ENCODE measurements at places on chromosomes 4 and X. TPM values are rescaled to one million over a fixed set of nuclear protein-coding genes. Genes with fewer than 3 reads are reported as not detected.

- H3K36me3 ChIP-seq, result no peaks in the 10 kb centered on the region
- no peak overlapping the region for H3K4me3 ChIP-seq
- no peaks in the 10 kb centered on the region for H3K4me1 ChIP-seq
- H3K27me3 ChIP-seq, result no peaks in the 10 kb centered on the region
Measured at GRCh38 chr4:39384563-39384962, 18.4 kb upstream of the RFC1 start.

DNA sequence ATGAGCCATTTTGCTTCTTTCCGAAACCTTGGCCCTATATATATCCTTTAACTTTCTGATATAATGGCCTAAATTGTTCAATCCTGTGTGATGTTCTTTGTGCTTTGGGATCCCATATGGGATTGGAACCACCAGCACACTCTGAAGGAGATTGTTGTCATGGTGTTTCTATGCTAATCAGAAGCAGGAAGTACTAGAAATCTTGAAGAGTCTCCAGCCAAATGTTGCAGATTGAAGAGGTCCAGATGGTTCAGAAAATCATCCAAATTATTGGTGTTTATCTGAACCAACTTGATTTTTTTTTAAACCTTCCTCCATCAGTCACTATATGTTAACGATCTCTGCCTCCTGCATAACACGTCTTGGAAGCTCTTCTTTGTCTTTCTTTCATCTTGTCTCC, 72.8 kb downstream of the KIT start:
- H3K4me3 ChIP-seq, result no peak overlapping the region
- DNase-seq, result no peak
- H3K27ac ChIP-seq, result no peak overlapping the region
- no peaks in the 10 kb centered on the region for H3K36me3 ChIP-seq

FAT4 gene
- 0.90 TPM for polyA plus RNA-seq

GRCh38 chr4:180205276-180205675, 2037.9 kb upstream of the TENM3 start:
- H3K4me3 ChIP-seq, result no peak overlapping the region
- H3K27me3 ChIP-seq, result no peaks in the 10 kb centered on the region
- H3K36me3 ChIP-seq, result no peaks in the 10 kb centered on the region
- no peaks in the 10 kb centered on the region for H3K4me1 ChIP-seq

DNA sequence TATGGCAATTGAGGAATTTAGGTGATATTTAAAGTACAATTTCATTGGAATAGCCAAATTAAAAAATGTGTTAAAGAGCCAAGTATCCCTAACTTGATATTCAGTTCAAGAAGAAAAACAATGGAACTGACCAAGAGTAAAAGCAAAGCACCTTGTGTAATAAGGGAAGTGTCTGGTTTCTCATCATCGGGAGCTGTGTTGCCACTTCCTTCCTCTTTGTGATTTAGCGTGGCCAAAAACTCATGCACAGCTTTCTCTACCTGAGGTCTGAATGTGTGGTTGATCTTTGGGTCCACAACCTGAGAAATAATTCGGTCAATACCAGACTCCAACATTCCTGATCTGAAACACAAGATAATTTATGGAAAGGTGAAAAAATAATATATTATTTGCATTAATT, 12.4 kb downstream of the BOD1L1 start:
- no peak for DNase-seq
- H3K4me3 ChIP-seq, result no peak overlapping the region
- H3K4me1 ChIP-seq, result no peaks in the 10 kb centered on the region
- no peak overlapping the region for H3K27ac ChIP-seq
- H3K27me3 ChIP-seq, result no peaks in the 10 kb centered on the region
- H3K36me3 ChIP-seq, result peaks cover 54% of the 10 kb centered on the region

GRCh38 chrX:115894087-115894486, 276.5 kb upstream of the AGTR2 start:
- H3K27ac ChIP-seq, result no peak overlapping the region
- no peaks in the 10 kb centered on the region for H3K27me3 ChIP-seq

GRCh38 chr4:167613381-167613780, 379.1 kb upstream of the SPOCK3 start:
- no peaks in the 10 kb centered on the region for H3K36me3 ChIP-seq
- no peak overlapping the region for H3K27ac ChIP-seq
- H3K4me3 ChIP-seq, result no peak overlapping the region

DNA sequence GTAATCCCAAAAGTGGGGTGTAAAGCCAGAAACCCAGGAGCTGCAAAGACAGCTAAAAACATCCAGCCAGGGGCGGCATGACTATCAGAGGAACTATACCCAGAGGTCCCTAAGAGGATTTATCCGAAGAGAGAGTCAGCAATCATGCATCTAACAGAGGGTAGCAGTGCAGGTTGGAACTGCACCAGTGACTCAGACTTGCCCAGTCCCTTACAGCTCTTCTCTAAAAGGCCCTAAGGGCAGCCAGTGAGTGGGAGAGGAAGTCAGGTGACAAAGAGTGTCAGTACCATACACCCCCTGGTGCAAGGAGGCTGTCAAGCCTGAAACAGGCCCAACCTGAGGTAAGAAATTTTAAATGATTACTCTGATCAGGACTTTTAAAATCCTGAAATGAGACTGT, 88.1 kb downstream of the CAMK2D start:
- peaks cover 9% of the 10 kb centered on the region for H3K4me1 ChIP-seq
- no peak for DNase-seq
- no peak overlapping the region for H3K4me3 ChIP-seq
- H3K27ac ChIP-seq, result no peak overlapping the region
- H3K27me3 ChIP-seq, result no peaks in the 10 kb centered on the region
- no peaks in the 10 kb centered on the region for H3K36me3 ChIP-seq

DNA sequence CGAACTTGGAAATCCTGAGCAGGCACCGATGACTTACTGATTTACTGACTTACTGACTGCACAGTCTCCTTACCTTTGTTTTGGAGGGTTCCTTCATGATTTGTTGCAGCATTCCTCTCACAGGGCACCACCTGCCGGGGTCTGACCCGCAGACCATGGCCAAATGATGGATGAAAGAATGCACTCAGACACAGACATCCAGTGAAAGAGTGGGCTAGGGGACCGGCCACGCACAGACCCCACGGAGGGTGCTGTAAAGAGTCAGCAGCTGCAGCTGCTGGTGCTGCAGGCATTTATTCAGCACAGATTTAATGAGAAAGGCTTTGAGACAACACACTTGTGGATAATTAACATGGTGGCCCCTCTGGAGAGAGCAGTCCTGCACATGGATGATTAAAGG, 3.4 kb downstream of the MAGEB5 start:
- no peaks in the 10 kb centered on the region for H3K36me3 ChIP-seq
- H3K4me3 ChIP-seq, result no peak overlapping the region
- H3K4me1 ChIP-seq, result no peaks in the 10 kb centered on the region
- no peak overlapping the region for H3K27ac ChIP-seq
- no peak for DNase-seq
- no peaks in the 10 kb centered on the region for H3K27me3 ChIP-seq
